ENCODE measurements at places on chromosomes 1 and 21.

GRCh38 chr1:164443836-164444235 is 115.1 kb upstream of the PBX1 start:
- DNase-seq: no peak

- no peak for DNase-seq
These were observed 24.9 kb downstream of the CSMD2 start for GRCh38 chr1:34140011-34140676.

DNA sequence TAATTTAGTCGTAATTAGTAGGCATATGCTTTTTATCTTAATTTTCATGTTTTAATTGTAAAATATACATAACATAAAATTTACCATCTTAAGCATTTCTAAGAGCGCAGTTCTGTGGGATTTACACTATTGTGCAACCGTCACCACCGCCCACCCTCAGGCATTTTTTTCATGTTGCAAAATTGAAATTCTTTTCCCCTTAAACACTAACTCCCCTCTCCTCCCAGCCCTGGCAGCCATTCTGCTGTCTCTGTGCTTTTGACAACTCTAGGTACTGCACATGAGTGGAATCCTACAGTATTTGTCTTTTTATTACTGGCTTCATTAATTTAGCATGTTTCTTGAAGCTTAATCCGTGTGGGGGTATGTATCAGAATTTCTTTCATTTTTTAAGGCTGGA is 7.8 kb downstream of the PIK3CD start:
- DNase-seq: no peak

DNA sequence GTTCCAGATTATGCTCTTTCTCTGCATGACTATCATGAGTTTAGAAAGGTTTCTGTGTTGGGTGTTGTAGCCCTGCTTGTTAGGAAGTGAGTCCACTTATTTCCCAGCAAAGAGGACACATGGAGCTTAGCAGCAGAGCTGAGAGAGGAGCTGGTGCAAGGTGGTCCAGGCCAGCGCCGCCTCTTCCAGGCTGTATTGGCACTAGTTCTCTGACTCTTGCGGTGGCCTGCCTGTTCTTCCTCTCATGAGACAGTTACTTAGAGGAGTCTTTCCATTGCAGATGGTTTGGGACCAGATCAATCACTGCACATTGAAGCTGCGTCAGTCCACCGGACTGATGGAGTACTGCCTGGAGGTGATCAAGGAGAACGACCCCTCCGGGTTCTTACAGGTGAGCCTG is 38.0 kb downstream of the TRIM67 start:
- DNase-seq: no peak

DNA sequence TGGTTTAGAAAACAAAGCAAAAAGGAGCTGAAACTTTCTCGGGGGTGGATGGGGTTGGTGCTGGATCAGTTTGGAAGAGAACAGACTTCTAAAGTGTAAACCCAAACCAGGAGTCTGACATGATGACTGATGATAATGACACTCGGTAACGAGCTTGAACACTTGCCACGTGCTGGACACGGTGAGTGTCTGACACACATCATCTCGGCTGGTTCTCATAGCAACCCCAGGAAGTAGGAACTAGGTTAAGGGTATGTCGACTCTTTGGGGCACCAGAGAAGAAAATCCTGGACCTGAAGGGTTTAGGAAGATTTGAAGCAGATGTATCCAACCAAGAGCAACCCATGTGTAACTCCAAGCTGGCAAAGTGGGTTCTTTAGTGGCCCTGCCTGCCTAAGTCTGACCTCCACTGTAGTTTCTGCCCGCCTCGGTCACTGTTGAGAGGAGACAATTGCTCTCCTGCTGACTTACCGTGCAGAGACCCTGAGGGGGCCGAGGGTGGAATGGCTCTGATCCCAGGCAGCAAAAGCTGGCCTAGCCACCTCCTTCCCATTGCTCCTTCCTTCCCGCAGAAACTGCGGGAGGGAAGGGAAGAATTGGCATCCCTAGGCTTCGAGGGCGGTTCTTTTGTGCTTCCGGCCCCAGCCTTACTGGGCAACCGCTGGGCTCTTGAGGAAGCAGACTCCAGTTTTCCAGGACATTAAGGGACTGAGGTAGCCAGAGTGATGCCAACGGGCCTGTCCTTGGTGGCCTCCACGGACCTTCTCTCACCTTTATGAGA is 156.0 kb downstream of the TOMM20 start:
- DNase-seq: no peak

DNA sequence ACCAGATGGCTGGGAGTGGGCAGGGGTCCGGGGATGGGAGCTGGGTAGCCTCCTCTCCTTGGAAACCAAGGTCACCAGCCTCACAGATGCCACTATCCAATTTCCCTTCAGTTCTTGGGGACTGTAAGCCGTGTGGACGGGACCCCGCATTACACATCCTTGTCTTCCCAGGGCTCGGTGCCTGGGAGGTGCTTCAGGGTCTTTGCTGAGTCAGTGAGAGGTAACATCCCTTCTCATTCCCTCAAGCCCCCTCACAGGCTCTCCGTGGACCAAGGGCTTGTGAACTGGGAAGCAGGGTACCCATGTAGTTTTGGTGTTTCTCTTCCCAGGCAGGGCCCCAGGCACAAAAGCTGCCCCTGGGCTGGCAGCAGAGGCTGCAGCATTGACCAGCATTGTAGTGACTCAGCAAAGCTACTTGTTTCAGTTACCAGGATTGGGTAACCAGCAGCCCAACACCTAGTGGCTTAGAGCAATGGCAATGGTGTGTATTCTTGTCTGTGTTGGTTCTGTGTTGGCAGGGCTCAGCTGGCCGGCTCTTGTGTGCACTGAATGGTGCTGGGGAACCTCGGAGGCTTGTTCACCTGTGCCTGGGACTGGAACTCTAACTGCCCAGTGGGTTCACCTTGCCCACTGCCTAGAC is 24.6 kb upstream of the PCBP3 start:
- DNase-seq: no peak

GRCh38 chr1:199124351-199124750 is 485.5 kb downstream of the PTPRC start:
- DNase-seq: no peak

GRCh38 chr21:26698416-26698815 is 125.3 kb upstream of the CYYR1 start:
- DNase-seq: no peak

GRCh38 chr1:209123601-209124000 is 459.9 kb upstream of the CAMK1G start:
- no peak for DNase-seq

DNA sequence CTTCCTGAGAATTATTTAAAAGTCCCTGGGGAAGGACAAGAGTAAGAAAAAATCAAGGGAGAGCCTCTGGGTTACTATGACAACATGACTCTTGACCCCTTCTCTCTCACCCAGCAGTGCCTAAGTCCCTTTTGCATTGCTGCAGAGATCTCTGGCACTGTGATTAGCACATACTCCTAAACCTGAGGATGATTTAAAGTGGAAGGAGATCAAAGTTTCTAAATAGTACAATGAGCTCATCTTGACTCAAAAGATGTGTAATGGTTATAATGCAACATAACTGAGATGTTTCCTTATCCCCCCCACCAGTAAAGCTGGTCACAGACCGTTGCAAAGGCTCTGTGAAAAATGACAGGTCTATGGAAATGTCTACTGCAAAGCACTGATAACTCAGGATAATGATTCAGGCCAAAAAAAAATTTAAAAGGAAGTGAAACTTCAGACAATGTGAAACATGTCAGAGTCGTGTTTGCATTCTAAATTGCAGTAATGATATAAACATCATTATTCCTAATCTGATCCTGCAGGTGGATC is 519.2 kb downstream of the KIF26B start:
- no peak for DNase-seq

DNA sequence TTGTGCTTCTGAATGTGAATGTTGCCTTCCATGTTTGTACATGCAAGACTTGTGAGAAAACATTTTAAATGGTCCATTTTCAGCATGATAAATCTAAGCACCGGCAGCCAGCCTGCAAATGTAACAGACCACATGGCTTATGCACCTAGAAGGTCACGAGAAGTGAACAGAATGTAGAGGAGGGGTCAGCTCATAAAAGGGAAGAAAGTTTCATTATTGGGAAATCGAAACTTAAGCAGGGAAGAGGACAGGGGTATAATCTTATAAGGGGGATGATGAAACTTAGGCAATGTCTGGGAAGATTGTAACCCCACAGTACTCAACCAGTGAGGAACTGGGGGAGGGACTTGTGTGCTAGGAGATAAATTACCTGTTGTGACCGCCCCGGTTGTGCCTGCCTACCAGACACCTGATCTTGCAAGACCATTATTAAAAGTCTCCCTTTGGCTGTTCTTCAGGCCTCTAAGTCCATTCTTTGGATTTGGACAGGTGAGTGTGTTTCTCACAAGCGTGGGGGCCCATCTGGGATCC is 37.7 kb upstream of the VN1R5 start:
- no peak for DNase-seq

DNA sequence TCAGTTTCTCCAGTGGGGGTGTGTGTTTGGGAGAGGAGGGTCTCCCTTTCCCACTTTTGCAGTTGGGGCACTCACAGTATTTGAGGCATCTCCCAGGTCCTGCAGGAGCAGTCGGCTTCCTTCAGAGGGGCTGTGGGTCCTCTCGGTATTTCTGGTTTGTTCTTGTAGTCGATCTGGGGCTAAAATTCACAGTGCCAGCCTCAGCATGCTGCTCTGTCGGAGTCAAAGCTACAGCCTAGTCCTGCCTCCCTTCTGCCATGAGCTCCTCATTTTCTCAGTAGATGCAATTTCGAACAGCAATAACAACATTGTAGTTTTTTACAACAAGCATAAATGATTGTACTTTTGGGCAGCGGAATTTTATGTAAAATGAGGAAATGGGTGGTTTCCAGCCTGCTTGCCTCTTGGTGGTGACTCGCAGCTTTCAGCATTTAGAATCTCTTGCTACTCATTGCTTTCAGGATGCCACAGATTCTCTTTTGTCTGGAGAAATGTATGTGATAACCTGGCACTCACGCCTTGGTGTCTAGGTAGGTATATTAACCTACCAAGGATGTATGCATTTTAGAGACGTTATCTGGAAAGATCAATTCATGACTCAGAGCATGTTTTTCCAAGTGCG is 82.4 kb upstream of the C21orf91 start:
- no peak for DNase-seq

GRCh38 chr1:10101929-10102328 is 69.2 kb downstream of the UBE4B start:
- no peak for DNase-seq

- DNase-seq: no peak
These were observed 19.7 kb upstream of the ALDH9A1 start for GRCh38 chr1:165717918-165718515.

DNA sequence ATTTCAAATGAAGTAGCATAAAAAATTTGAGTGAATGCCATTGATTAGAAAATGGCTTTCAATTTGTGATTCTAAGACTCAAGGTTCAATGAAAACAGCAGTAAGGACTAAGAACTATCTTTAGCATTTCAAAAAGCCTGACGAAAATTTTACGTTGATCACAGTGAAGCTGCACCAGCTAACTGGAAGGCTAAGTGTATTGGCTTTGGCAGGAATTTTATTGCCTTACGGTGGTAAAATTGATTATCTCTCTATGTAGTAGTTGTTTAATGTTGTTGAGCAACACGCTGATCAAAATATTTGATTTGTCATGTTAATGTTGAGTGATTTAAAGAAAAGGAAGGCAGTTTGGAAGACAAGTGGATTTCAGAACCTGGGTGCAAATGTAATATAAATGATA is 49.6 kb downstream of the ATG4C start:
- DNase-seq: no peak

- no peak for DNase-seq
These were observed 33.3 kb upstream of the ERG start for GRCh38 chr21:38531591-38531990.

DNA sequence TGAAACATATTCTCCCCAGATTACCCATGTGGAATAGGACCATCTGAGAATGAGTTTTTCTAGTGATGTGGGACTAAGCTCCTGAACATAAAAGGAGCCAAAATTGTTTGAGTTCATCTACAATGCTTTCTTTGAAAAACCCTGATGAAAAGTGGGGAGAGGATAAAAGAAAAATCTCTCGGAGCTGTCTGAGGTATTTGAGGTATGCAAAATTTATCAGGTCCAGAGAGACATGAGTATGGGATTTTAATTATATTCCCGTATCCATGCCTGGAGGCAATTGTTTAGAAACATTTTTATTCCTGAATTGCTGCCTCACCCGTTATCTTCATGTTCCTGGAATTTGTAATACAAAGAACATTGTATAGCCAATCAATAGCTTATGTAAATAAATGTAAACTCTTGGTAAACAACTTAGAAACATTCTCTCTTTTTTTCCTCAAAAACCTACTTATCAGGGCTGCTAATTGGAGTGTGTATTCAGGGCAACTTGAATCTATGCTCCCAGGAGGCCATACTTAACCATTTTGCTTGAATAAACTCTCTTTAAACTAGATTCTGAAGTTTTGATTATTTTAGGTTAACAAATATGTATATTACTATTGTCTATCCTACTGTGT is 109.3 kb upstream of the OLFM3 start:
- no peak for DNase-seq

GRCh38 chr1:56169856-56170255 is 409.5 kb downstream of the PLPP3 start:
- DNase-seq: no peak

DNA sequence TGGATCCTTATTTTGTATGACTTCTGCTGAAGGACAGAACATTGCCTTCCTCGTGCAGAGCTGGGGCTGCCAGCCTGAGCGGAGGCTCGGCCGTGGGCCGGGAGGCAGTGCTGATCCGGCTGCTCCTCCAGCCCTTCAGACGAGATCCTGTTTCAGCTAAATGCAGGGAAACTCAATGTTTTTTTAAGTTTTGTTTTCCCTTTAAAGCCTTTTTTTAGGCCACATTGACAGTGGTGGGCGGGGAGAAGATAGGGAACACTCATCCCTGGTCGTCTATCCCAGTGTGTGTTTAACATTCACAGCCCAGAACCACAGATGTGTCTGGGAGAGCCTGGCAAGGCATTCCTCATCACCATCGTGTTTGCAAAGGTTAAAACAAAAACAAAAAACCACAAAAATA is 27.5 kb upstream of the KDM4A start:
- DNase-seq: no peak

- DNase-seq: no peak
These were observed at the start of gene TMEM79 for GRCh38 chr1:156284112-156284511. TMEM79 (plus strand) TSS chr1:156284325; CDS start chr1:156285227, 902 bp downstream.

GRCh38 chr1:197989058-197989457 is 71.9 kb downstream of the LHX9 start:
- no peak for DNase-seq

All from activated naive CD8-positive, alpha-beta T cell treated with anti-CD3 and anti-CD28 coated beads, Interleukin-2, amount 50 U/mL, for 16 hours (primary cell).